Neural crest cell (in vitro differentiated cells): ENCODE measurements at places on chromosomes 1 and 21. TPM values are rescaled to one million over a fixed set of nuclear protein-coding genes. Genes with fewer than 3 reads are reported as not detected.

MOB3C gene
- 3.2 and 4.1 TPM in 2 replicates for total RNA-seq

PTGS2 gene
- total RNA-seq = 0.34 TPM in 1 of 2 replicates, not detected in the other

TNFRSF1B gene
- total RNA-seq = 3.1 and 3.3 TPM in 2 replicates

PLA2G2F gene
- not detected in 2 replicates for total RNA-seq

GRCh38 chr21:25983745-25984144, 186.8 kb downstream of the APP start:
- H3K27ac ChIP-seq = peak overlapping the region; percentile 60
- no peak for DNase-seq
- no peak overlapping the region for H3K4me3 ChIP-seq
- peaks cover 14% of the 10 kb centered on the region for H3K4me1 ChIP-seq
- H3K27me3 ChIP-seq = no peaks in the 10 kb centered on the region
- H3K36me3 ChIP-seq = peaks cover 18% of the 10 kb centered on the region

DNA sequence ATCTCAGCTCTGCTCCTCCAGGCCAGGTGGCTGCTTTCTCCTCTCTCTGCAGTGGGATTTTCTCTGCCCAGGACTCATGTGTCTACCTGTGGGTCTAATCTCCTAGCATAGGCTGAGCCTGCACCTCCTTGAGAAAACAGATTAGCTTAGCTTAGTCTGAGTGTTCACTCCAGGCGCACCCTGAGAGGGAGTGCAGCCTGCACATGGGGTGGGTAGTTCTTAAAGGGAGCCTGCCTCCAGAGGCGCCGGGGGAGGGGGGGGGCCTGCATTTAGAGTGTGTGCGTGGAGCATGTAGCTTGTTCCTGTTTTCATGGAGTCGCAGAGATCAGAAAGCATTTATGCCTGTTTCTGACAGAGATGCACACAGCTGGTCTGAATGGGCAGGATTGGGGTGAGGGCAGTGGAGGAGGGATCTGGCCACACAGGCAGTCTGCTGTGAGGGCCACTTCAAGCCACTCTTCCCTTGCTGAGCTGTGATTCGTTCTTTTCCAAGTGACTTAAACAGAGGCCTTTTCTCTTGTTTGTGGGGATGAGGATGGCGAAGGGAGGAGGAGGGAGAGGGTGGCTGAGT, 45.2 kb downstream of the GALNT2 start:
- H3K36me3 ChIP-seq = peaks cover 6% of the 10 kb centered on the region
- H3K27me3 ChIP-seq = no peaks in the 10 kb centered on the region

DNA sequence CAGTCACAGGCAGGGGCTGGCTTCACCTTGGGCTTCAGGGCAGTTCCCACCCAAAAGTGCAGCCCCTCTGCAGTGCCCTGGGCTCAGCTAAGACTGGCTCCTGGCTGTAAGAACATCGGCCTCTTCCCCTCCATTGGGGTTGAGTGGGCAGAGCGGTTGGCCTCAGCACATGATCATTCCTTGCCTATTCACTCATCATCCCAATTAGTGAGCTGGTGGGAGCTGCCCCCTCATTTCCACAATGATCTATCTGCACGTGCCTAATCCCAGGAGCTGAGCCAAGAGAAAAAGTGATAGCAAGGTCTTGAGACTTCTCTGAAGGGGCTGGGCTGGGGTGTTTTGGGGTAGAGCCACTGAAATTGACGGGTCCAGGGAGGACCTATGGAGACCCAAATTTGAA, 133.6 kb downstream of the SYF2 start:
- H3K4me1 ChIP-seq = peaks cover 9% of the 10 kb centered on the region
- H3K4me3 ChIP-seq = no peak overlapping the region
- DNase-seq = no peak
- H3K36me3 ChIP-seq = no peaks in the 10 kb centered on the region
- H3K27me3 ChIP-seq = peaks cover 17% of the 10 kb centered on the region

DNA sequence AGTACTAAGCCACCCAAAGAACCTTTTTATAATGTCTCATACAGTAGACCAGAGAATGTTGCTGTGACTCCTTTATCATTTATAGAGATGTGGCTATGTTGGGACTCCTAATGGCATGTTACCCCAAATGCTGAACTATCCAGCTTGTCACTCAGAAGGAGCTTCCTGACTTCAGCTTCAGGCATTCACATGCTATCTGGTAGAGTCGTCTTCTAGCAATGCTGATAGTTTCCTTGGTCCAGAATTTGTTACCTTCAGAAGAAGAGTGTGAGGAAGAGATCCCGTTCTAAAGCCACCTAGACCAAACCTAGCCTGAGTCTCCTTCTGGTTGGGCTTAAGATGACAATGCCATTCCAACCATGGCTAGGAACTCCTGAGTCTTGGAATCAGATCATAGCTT, 68.1 kb downstream of the OLFML2B start:
- H3K27ac ChIP-seq = no peak overlapping the region
- no peaks in the 10 kb centered on the region for H3K4me1 ChIP-seq
- no peak overlapping the region for H3K4me3 ChIP-seq
- no peak for DNase-seq
- no peaks in the 10 kb centered on the region for H3K27me3 ChIP-seq

GRCh38 chr1:168623831-168624230, 47.4 kb downstream of the XCL1 start:
- no peak for DNase-seq
- H3K4me3 ChIP-seq = no peak overlapping the region
- no peaks in the 10 kb centered on the region for H3K4me1 ChIP-seq
- H3K27ac ChIP-seq = no peak overlapping the region
- H3K36me3 ChIP-seq = no peaks in the 10 kb centered on the region

- no peaks in the 10 kb centered on the region for H3K36me3 ChIP-seq
- DNase-seq = no peak
- no peak overlapping the region for H3K4me3 ChIP-seq
- no peaks in the 10 kb centered on the region for H3K27me3 ChIP-seq
These were observed 161.7 kb upstream of the EDN2 start for GRCh38 chr1:41646186-41646585.

DNA sequence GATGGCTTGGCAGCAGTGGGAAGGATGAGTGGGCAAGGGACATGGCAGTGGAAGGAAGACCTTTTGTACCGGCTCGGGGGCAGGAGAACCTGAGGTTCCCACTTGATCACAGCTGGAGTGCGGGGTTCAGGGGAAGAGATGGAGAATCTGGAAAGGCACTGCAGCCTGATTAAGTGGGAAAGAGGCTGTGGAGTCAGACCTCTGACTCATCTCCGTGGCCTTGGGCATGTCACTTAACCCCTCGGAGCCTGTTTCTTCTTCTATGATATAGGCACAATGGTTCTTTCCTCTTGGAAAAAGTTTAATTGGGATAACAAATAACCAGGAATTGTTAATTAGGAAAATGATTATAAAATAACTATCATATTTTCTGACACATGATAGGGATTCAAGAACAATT, 13.1 kb upstream of the TMEM61 start:
- H3K27ac ChIP-seq = no peak overlapping the region
- H3K4me3 ChIP-seq = no peak overlapping the region
- no peak for DNase-seq
- H3K36me3 ChIP-seq = no peaks in the 10 kb centered on the region
- H3K4me1 ChIP-seq = no peaks in the 10 kb centered on the region

DNA sequence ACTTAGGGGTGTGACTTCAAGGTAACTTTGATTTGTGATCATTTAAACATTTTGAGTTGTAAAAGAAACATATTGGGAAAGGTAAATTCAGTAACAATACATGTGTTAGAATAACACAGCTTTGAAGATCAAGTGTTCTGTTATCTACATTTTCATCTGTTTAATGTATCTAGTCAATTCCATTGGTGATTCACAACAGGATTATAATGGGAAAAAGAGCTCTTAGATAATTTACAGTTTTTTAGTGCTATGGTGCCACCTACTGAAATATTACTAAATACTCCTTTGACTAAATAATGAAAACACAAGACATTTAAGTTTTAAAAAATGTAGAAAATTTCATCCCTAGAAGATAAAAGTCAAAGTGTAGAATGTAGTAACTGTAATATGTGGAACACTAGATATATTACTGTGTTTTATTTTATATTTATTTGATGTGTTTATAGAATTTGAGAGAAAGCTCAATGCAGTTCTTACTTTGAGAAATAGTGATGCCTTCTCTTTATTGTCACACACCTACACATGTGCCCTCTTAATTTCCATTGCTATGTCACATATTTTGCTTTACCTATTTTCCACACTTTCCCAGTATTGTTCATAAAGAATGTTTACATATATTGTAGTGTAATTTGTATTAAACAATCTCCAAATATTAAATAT, 47.4 kb downstream of the PTPRC start:
- peaks cover 21% of the 10 kb centered on the region for H3K4me1 ChIP-seq
- no peak for DNase-seq
- H3K27ac ChIP-seq = no peak overlapping the region

- H3K36me3 ChIP-seq = peaks cover 30% of the 10 kb centered on the region
- H3K27me3 ChIP-seq = no peaks in the 10 kb centered on the region
- no peak for DNase-seq
These were observed 21.9 kb downstream of the GPR137B start for GRCh38 chr1:236164273-236164672.

DNA sequence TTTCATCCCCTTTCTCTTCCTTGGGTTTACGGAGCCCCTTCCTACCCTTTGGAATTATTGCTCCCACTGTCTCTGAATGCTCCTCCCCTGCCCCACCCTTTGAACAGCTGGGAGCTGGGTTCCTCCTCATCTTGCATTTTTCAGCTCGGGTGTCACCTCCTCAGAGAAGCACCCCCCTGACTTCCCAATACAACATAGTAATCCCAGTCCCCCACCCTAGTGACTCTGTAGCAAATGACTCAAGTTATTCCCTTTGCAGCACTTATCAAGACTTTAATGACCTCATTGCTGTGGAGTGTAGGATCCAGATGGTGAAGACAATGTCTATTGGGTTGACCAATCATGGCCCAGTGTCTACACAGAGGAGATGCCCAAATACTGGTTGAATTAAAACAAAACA, 8.9 kb upstream of the VWA5B1 start:
- H3K4me3 ChIP-seq = no peak overlapping the region
- no peak for DNase-seq
- peaks cover 10% of the 10 kb centered on the region for H3K4me1 ChIP-seq
- no peaks in the 10 kb centered on the region for H3K36me3 ChIP-seq
- no peak overlapping the region for H3K27ac ChIP-seq

DNA sequence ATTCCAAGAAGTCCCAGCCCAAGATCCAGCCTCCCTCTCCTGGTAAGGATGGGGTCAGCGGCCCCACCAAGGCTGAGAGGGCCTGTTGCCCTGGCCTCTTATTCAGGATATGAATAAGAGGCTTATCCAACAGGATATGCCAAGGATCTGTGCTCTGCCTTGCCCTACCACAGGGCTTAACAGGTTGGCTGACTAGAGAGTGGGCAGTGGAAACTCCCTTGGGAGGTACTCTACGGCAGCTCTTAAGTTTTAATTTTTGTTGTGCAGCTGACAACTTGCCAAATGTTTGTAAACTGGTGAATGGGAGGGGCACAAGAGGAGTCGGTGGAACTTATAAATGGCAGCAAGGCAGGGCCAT, 16.5 kb upstream of the PIGV start:
- H3K27ac ChIP-seq = peak overlapping the region; percentile 89
- no peaks in the 10 kb centered on the region for H3K27me3 ChIP-seq
- peaks cover 7% of the 10 kb centered on the region for H3K4me1 ChIP-seq
- no peak for DNase-seq
- peaks cover 61% of the 10 kb centered on the region for H3K36me3 ChIP-seq

DNA sequence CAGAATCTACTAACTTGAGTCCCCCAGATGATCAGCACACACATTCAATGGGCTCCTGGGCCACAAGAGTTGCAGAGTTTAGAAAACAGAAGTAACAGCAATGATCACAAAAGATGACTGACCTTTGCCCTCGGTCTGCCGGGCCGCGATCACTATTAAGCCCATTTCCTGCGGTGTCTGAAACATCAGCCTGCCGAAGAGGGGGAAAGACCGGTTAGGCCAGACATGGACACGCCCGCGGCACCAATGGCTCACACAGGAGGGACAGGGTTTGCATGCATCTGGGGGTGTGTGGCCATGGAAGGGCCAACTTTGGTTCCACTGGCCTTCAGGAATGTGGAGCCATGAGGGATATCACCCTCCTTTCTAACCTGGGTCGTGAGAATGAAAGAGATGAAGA, 68.2 kb downstream of the SIM2 start:
- peaks cover 23% of the 10 kb centered on the region for H3K4me1 ChIP-seq
- no peak overlapping the region for H3K4me3 ChIP-seq
- no peak for DNase-seq
- H3K27ac ChIP-seq = no peak overlapping the region
- H3K36me3 ChIP-seq = no peaks in the 10 kb centered on the region
- H3K27me3 ChIP-seq = no peaks in the 10 kb centered on the region

- DNase-seq = no peak
- H3K36me3 ChIP-seq = no peaks in the 10 kb centered on the region
- H3K27me3 ChIP-seq = no peaks in the 10 kb centered on the region
- H3K4me1 ChIP-seq = peaks cover 5% of the 10 kb centered on the region
- no peak overlapping the region for H3K4me3 ChIP-seq
- no peak overlapping the region for H3K27ac ChIP-seq
These were observed 51.1 kb downstream of the HSF2BP start for GRCh38 chr21:43608225-43608624.

DNA sequence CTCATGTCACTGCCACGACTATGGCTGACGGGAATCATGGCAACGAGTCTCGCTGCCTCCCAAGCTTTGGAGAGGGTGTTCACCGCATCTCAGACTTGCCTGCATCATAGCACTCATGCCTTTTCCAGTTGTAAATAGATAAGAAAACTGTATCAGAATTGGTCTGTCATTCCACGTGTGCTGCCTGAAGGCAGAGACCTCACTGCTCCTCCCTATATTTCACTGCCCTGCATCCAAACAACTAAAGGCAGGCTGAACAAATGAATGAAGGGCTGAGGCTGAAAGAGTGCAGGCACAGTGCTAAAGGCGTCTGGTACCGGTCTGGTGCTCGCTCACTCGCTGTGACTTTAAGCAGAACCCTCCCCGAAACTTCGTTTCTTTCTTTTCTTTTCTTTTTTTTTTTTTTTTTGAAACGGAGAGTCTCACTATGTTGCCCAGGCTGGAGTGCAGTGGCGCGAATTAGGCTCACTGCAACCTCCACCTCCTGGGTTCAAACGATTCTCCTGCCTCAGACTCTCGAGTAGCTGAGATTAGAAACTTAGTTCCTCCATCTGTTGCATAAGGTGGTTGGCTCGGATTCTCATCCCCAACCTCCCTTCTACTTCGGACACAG, 542 bp downstream of the EIF2B3 start:
- DNase-seq = no peak
- H3K27me3 ChIP-seq = no peaks in the 10 kb centered on the region
- peak overlapping the region; percentile 95 for H3K27ac ChIP-seq
- peaks cover 19% of the 10 kb centered on the region for H3K4me1 ChIP-seq
- H3K36me3 ChIP-seq = no peaks in the 10 kb centered on the region
- H3K4me3 ChIP-seq = peak overlapping the region; percentile 99

- H3K36me3 ChIP-seq = peaks cover 7% of the 10 kb centered on the region
- no peaks in the 10 kb centered on the region for H3K4me1 ChIP-seq
- no peak overlapping the region for H3K4me3 ChIP-seq
- H3K27ac ChIP-seq = no peak overlapping the region
- DNase-seq = no peak
These were observed 39.9 kb upstream of the SLC19A1 start for GRCh38 chr21:45582128-45582527.

DNA sequence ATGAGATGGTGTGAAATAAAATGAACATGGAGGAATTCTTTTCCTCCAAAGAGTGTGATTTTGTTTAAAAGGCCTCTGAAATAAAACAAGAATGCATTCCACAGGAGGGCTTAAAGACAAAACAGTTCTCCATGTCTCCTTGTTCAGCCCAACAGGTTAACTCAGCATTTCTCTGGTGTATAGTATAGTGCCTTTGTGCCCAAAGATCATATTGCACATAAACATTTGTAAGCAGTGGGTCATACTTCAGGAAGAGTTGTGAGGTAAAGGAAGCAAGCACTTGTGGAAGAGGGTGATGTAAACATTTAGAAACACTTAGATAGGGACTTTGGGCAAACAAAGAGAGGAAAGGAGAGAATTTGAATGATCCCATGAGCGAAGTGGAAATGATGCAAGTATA, 433.9 kb downstream of the SIPA1L2 start:
- no peaks in the 10 kb centered on the region for H3K27me3 ChIP-seq
- peaks cover 3% of the 10 kb centered on the region for H3K36me3 ChIP-seq
- H3K27ac ChIP-seq = no peak overlapping the region
- DNase-seq = no peak
- H3K4me1 ChIP-seq = no peaks in the 10 kb centered on the region
- no peak overlapping the region for H3K4me3 ChIP-seq
